ENCODE measurements at places on chromosomes 11 and 22.

DNA sequence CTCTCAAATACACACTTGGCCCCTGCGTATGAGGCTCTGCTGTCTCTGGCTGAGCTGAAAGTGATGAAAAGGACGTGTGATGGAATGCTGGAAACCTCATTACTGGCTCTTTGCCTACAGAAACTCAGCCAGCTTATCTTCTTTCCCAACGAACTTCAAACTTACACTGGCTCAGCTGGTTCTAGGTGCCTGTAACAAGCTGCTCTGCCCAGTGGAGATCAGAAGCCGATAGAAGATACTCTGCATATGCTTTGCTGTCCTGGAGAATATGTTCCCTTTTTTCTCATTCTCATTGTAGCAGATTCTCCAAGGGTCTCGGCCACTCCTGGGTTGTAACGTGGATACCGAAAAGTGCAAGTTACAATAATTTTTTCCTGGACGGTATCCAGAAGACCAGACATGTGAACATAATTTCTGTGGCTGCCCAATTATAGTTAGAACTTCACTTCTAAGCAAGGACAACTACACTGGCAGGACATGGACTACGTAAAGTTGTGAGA lies 405.3 kb upstream of the CCDC90B start:
- DNase-seq = no peak

DNA sequence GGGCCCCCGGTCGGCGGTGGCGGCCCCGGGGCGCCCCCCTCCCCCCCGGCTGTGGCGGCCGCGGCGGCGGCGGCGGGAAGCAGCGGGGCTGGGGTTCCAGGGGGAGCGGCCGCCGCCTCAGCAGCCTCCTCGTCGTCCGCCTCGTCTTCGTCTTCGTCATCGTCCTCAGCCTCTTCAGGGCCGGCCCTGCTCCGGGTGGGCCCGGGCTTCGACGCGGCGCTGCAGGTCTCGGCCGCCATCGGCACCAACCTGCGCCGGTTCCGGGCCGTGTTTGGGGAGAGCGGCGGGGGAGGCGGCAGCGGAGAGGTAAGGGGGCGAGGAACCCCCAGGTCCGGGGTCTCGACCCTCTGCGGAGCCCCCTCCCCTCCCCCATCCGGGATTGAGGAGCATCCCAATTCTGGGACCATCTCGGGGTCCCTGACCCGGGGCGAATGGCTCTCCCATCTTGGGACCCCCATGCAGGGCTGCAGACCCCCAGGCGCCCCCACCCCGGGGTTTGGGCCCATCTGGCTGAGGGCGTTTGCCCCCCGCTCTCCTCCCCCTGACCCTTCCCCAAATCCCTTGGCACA lies 431 bp downstream of the KMT2A start:
- peak; percentile 8 for DNase-seq

DNA sequence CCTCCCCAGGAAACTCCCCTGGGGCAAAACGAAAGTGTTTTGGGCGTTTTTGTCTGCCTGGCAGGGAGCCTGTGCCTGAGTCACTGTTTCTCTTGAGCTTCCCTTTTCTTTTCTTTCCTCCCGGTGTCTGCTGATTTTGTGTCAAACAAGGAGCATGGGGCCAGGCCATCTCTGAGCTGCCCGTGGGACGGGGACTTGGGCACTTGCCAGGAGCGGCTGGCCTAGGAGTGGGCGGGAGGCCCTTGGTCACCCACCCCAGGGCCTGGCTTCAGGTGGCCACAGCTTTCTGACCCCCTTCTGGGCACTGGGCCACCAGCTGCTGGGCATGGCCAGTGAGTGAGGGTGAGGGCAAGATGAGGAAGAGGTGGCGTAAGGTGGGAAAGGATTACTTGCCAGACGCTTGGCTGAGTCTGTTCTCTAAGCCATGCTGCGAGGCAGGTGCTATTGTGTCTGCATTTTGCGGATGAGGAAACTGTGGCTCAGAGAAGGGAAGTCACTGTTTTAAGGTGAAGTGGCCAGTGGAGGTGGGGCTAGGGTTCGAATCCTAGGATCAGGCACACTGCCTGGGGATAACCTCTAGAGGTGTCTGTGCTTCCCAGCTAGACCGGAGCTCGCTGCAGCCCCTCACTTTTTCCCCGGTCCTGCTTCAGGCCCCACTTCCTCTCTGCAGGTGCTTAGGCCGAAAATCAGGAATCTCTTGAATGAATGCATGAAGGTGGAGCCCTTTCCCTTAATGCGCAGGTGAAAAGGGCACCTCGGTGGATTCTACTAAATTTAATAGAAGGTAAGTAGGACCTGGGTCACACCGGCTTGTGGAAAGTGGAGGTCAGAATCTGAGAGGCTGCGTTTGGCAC lies 7.8 kb upstream of the NFAM1 start:
- no peak for DNase-seq

GRCh38 chr22:43488031-43488866 lies 76.4 kb downstream of the MPPED1 start:
- no peak for DNase-seq

DNA sequence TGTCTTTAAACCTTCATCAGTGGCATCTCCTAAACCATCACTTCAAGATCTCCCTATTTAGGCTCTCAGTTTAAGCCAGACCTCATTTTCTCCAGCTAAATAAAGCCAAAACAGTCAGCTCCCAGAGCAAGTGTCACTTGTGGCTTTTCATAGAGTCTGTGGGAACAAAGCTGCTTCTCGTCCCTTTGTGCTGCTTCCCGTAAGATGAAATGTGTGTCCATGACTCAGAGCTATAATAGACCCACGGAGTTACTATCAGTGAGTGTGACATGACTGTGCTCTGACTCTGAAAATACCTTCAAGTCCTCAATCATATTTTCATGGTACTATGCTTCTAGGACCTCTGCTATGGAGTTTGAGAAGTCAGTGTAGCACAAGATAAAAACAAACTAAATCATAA lies 57.3 kb upstream of the SLN start:
- no peak for DNase-seq

DNA sequence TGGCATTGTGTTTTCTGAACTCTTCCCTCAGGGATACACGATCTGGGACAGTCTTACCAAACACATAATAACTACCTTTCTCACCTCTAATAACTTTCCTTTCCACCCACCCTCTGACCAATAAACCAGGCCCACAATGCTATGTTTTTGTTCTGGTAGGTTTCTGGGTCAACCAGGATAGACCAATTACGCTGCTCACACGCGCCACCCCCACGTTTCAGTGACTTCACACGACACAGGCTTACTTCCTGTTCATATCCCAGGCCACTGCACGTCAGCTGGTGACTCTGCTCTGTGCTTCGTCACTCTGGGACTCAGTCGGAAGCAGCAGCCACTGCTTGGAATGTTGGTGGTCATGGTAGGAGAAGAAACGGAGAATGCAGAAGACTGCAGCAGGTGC lies 2.5 kb downstream of the KRTAP5-4 start:
- no peak for DNase-seq

DNA sequence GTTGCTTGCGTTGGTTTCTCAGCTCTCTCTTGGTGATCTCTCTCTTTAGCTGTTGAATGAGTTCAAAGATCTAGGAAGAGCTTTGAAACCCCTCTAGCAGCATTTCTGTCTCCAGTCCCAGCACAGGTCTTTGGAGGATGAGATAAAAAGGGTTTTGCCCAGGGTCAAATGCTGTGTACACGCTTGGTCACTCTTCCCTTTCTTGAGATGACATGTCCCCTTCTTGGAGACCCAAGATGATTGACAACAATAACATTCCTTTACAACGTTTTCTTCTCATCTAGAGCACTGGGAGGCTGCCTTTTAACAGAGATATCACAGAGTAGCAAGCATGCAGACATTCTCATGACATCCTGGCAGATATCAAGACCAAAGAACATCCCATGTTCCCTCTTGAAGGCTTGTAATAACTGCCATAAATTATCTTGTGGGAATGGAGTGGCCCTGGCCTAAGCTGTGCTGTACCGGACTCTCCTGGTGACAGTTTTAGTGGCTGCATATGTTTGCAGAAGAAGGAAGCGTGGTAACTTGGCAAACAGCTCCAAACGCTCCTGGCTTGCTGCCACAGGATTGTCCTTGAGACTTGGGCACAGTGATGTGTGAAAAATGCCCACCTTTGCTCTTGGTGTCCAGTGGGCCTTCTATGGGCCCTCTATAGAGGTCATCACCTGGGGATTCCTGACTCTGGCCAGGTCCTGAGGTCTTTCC lies 107.8 kb downstream of the PTPRJ start:
- no peak for DNase-seq

DNA sequence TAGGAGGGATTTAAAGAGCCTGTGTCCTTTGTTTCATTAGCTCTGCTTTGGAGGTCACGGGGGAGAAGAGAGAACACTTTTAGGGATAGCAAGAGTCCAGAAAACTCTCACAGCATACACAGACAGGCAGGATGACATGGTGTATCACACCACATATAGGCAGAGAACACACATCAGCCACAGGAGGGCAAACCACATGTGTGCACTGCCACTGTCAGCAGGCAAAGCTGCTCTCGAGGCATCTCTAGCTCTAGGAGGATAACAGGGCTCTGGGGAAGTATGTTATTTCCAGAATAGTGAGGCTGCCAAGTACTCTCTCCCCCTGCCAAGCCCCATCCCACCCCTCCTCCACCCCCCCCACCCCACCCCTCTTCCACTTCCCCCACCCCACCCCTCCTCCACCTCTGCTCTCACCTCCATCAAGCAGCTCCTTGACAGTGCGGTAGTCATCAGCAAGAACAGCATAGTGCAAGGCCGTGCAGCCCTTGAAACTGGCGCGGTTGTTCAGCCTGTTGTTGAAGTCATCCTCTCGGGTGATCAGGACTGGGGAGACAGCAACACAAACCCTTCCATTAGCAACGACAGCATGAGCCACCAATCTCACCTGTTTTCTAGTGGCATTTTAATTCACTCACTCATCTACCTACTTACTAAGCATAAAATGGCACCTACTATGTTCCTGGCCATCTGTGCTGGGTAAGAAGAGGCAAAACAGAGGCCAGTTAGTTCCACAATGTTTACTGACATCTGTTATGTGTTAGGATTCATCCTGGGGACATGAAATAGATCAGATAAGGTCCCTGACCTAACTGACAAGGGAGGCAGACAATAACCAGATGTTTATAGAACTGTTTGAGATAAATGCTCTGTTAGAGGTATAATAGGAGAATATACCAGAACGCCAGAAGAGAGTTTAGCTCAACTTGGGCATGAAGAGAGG lies 75.6 kb downstream of the CLPB start:
- DNase-seq = no peak

DNA sequence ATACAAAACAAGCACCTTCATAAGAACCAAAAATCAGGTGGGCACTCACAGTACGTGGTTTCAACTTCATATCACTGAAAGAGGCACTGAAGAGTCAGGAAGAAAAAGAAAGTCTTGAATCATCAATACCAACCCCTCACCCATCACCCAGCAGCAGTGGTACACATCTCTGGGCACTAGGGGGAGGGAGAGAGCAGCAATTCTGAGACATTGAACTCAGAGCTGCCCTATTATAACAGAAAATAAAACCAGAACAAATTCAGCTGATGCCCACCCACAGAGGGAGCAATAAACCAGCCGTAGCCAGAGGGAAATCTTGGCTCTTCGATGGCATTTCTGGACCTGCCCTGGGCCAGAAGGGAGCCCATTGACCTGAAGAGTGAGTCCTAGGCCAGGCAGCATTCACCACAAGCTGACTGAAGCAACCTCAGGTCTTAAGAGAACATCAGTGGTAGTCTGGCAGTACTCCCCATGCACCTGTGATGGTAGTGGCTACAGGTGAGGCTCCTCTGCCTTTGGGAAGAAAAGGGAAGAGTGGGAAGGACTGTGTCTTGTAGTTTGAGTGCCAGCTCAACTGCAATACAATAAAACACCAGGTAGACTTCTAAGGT lies 42.2 kb upstream of the FAM181B start:
- DNase-seq = no peak

GRCh38 chr22:36585841-36586240 lies 56.9 kb upstream of the EIF3D start:
- DNase-seq = no peak

DNA sequence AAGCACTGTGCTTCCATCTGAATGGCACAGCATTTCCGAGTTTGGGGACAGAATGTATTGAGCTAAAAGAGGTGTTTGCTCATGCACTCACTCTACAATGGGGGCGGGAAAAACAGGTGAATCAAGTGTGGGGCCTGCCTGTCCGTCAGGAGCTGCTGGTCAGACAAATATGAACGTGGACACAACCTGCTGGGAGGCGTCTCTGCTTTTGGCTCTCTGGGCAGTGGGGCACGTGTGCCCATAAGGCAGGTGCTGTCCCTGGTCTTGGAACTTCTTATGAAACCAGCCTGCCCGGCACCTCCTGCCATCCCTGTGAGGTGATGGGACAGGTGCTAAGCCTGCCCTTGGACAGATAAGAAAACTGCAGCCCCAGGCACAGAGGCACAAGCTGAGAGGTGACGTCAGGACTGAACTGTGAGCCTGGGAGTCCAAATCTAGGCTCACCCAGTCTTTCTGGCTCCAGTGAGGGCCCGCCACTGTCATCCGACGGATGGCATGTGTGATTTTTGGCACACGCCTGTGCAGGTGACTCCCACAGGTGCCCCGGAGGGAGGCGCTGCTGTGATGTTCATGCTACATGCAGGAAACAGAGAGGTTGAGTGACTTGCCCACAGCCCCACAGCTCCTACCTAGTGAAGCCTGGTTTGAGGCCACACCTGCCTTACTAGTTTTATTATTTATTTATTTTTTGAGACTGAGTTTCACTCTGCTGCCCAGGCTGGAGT lies 51.6 kb downstream of the SMIM38 start:
- no peak for DNase-seq

DNA sequence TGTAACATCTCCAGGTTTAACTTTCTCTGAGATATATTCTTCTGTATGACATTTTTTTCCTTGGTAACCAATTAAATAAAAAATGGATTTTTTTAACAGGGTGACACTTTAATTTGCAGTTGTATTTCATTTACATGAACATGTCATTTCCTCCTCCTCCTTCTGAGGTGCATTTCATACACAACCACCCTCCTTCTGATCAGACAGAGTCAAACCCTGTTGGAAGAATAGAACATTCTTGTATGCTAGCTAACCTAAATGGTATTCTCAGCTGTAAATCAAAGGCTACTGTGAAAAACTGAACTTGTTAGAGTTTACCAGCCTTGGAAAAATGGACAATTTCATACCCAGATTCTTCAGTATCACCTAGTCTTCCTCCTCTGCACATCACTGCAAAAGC lies 52.7 kb upstream of the CHRM4 start:
- no peak for DNase-seq

- DNase-seq = peak; percentile 82
These were observed at the start of gene PPP6R2 for GRCh38 chr22:50342651-50343540. Gene PPP6R2 (plus strand): TSS chr22:50343327. CDS start chr22:50393909, 50,582 bp downstream.

- DNase-seq = no peak
These were observed 27.2 kb downstream of the NAV2 start for GRCh38 chr11:19739872-19740271.

DNA sequence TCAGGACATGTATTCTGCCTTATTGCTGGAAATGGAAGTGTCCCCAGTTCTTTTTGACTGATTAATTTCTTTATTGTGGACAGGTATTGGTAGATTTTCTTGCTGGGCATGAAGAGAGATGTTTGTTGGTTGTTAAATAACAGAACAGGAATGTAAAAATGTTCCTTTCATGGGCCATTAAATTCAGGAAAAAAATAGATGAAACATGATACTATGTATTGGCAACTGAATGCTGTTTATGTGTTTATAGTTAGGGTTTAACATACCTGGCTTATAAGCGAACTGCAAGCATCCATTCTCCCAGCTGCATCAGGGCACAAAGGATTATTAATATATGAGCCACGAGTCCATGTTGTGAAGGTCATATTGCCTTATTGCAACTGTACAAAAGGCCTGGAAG lies 368.5 kb downstream of the NELL1 start:
- no peak for DNase-seq

GRCh38 chr11:63876616-63877015 lies 37.7 kb downstream of the MARK2 start:
- DNase-seq = no peak
